ENCODE measurements at places on chromosomes 6 and 20. TPM values are rescaled to one million over a fixed set of nuclear protein-coding genes. Genes with fewer than 3 reads are reported as not detected.

DNA sequence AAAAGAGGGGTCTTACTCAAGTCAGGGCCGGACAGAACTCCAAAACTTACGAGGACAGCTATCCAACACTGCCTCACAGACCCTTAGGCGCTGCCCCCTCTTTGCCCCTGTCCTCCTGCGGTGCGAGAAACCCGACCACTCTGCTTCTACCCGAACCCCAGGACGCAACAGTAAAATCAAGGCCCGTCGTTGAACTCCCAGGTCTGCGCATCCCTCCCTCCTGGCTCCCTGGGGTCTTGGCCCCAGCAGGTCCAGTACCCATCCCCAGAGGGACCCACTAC is 6.4 kb downstream of the OLIG3 start:
- DNase-seq: no peak

CENPQ gene
- 6.1 TPM for polyA plus RNA-seq

DNA sequence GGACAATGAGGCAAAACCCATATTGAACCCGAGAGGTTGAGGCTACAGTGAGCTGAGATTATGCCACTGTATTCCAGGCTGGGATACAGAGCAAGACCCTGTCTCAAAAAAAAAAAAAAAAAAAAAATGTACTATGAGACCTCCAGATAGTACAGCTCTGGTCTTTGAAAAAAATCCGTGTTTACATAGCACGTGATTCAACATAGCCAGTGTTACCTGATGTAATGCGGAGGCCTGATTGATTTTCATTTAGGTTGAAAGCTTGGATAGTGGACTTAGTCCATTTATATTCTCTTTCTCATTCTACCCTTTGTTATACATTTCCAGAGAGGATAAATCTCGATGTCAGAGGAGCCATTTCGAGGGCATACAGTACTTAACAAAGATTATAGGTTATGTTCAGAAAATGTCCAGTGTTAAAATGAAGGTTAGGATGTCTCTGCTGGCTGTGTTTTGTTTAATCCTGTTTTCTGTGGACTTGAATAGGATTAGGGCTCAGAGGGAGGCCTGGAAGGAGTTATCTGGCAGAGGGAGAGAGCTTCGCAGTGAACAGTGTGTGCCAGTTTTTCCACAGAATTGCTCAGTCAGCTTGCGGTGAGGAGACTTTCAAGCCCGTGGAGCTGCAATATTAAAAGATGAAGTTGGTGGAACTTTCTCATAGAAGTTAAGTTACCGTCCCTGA is 33.9 kb upstream of the BCLAF1 start:
- DNase-seq: no peak

CD109 gene
- not detected for polyA plus RNA-seq

GRCh38 chr6:108350528-108350927 is 55.7 kb downstream of the AFG1L start:
- DNase-seq: no peak

DNA sequence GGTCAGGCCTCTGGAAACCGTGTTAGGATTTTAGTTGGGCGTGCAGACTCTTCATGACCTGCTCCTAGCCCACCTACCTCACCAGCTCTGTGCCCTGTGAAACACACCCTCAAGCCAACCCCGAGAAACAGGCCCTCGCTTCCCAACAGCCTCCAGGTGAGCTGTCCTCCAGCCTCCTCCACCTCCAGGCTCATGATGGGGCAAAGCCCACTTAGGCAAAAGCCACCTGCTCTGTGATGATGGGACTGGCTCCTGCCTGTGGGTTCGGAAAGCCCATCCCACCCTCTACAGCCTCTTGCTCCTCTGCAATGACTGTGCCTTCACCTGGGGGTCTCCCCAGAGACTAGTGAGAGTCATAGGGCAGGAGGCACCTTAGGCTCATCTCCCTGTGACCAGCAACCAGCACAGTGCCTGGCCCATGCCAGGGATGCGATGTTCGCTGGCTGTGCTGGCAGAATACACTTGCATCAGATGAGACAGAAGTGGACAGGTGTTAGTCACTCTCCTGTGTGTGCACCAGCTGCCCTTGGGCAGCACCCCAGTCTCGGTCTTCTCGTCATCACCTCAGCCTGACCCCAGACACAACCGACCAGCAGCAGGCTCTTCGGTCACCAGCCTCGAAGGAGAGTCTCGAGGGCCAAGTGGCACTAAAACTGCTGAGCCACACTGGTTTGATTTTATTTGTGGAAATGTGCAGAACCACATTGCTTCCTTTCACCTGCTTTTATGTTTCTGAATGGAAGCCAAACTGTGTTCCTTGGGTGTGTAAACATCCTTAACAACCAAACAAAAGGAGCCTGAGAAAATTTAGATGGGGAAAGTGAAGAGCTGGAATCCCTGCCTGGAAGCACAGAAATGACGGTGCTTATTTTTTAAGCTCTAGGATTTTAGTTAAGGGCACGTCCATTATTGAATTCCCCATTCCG is 10.7 kb downstream of the PXDC1 start:
- no peak for DNase-seq

DNA sequence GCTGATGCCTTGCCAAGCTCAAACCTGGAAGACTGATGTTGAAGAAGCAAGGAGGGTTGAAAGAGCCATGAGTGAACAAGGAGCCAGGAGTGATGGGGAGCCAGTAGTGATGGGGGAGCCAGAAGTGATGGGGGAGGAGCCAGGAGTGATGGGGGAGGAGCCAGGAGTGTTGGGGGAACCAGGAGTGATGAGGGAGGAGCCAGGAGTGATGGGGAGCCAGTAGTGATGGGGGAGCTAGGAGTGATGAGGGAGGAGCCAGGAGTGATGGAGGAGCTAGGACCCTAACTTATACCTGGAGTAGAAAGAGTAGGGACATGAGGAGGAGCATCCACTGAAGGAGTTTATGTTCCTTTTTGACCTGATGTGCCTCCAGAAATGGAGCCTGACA is 14.6 kb upstream of the CD93 start:
- no peak for DNase-seq

DNA sequence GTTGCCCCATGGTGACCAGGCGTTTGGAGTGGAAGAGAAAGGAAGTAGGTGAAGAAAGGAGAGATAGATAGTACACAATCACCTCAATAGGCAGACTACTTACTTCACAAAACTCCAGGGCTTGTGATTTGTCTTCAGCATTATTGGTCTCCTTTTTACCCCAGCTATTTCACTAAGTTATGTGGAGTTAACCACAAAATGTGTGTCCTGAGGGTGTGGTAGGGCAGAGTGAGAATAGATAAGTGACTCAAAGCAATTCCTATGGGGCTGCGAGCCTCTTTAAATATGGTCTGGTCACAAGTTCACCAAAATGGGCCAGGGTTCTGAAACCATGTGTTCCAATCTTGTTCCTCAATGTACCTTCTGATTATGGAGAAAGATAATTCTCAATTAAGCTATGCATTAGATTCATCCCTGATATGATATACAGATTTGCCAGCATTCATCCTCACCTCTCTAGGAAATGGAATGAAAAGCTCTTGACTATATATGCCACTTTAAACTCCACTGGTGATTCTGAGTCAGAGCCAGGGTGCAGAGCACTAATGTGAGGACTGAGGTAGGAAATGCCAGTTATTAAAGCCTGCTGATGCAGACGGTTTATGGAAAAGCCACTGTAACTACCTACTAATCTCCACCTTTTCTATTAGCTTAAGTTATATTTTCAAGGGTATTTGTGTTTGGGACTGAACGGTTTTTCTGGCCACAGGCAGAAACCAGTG is 310.6 kb upstream of the MANEA start:
- no peak for DNase-seq

GRCh38 chr6:108068618-108069017 is 5.9 kb downstream of the OSTM1 start:
- DNase-seq: peak; percentile 32

CGA gene
- not detected for polyA plus RNA-seq

SNAI1 gene
- not detected for polyA plus RNA-seq

- DNase-seq: no peak
These were observed 13.3 kb upstream of the CCN5 start for GRCh38 chr20:44701858-44702256.

- no peak for DNase-seq
These were observed 158.8 kb downstream of the JARID2 start for GRCh38 chr6:15404685-15404980.

GRCh38 chr20:58989196-58989595 is 8.1 kb downstream of the NELFCD start:
- no peak for DNase-seq

DNA sequence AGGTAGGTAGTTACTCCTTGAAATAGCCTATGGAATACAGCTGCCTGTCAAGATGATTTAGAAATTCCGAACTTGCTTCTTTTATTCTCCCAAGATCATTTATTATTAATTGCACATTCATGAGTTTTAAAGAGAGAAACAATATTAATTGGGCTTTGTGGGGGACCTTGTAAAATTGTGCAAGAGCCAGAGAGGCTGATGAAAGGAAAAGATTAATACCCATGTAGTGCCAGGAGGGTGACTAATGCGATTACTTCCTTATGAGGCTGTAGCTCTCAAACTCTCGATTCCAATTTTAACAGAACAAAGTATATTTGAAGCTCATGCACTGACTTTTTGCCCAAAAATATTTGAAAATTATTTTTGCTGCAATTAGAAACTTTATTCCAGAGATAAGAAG is 423.8 kb upstream of the ID4 start:
- no peak for DNase-seq

CAGE1 gene
- polyA plus RNA-seq: not detected

TRIM15 gene
- polyA plus RNA-seq: not detected

REM1 gene
- not detected for polyA plus RNA-seq

HLA-DRB1 gene
- 127 TPM for polyA plus RNA-seq

DNA sequence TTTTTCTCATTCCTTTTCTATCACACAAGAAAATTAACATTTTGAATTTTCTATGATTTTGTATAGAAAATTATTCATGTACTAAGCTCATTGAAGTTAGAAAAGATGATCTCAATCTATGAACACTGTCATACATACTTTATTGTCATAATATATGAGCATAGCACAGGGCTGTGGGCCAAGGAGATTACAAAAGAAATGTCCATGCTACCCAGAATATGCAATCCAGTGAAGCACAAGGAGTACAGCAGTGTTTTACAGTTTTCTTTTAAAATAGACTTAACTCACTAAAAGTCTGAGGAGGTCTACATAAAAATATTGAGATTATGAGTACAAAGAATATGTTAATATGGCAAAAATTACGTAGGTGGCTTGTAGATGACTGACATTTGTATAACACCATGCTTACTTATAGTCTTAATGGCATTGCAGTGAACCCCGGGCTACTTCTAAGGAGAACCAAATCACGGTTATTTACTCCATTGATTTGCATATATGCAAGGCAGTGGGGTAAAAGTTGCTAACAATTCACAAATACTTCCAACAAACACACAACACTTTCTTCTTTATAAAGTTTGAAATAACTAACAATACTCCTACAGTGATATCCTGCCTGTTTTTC is 257.1 kb downstream of the BCKDHB start:
- no peak for DNase-seq

- no peak for DNase-seq
These were observed 98.7 kb downstream of the RNF144B start for GRCh38 chr6:18485660-18486435.

GRCh38 chr6:24799541-24799915 is 811 bp upstream of the ARMH2 start:
- DNase-seq: no peak

DNA sequence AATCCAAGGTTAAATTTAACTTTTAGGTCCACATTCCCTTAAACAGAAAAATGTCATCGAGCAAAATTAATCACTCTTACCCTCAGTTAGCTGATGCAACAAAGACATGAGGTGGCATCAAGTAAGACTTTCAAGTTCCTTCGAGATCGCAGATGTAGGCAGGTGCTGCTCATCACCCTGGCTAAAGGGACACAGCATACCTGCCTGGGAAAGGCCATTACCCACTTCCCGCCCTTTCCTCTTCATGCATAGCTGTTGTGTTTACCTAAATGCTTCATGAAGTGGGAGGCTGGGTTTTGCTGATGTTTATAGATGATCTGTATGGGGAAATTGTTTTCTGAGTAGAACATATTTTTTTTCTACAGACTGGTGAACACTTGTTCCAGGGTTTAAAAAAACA is 67.7 kb downstream of the GFRA4 start:
- DNase-seq: no peak

C2 gene
- polyA plus RNA-seq: not detected

- DNase-seq: no peak
These were observed 300.2 kb downstream of the SOX4 start for GRCh38 chr6:21893793-21894192.

DNA sequence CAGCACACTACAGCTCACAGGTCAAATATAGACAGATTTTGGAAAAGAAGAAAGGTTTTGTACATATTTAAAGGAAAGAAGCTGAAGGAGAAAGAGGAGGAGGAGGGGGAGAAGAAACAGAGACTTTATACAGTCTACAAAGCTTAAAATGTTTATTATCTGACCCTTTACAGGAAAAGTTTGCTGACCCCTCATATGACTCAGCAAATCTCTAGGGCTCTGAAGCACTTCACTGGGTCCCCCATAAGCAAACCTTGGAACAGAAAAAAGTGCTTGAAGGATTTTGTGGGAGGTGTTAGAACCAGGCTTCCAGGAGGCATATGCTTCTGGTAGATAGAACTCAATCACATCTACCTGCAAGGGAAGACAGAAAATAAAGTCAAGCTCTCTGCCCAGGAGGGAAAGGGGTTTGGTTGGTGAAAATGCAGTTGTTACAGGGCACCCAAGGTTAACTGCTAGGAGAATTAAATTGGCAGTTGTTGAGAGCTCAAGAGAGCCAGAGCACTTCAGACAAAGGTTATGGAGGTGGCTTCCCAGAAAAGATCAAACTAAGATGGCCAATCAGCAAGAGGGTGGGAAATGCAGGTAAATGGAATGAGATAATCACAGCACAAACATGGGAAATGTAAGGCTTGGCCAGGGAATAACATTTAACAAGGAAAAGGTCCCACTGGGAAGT is 207.4 kb upstream of the SGK1 start:
- DNase-seq: no peak

- no peak for DNase-seq
These were observed 94.7 kb downstream of the PDE10A start for GRCh38 chr6:165568326-165568725.

SLPI gene
- not detected for polyA plus RNA-seq

DNA sequence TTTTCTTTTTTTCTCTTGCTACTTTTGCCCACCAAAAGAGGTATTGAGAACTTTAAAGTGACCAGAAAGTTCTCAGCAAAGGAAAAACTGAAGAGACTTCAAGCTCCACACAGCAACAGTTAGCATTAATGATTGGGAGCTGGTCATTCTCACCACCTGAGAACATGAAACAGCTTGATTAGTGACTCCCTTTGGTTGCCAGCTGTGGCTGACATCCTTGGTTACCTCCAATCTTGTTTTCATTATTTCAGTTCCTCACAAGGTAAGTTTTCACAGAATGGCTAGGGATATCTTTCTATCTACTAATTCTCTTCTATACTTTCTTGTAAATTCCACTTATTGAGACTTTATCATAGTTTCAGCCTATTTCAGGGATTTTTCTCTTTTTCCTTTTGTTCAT is 427.9 kb downstream of the QKI start:
- DNase-seq: no peak

DNA sequence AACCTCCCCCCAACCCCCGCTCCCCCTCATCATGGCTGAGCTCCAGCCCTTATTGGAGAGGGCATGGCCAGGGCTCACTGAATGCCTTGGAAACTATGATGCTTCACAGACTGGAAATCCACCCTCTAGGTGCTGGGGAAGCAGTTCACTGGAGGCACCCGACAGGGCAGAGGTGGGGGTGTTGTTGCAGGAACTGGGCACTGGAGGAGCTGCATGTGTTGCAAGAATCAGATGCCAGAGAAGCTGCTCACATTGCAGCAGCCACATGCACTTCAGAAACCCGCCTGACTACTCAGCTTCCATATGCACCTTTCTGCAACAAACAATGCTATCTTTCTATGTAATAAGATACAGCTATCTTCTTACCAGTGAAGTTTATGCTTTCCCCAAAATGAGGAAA is 7.9 kb upstream of the TBPL1 start:
- no peak for DNase-seq

GRCh38 chr6:83505356-83505755 is 7.0 kb upstream of the PRSS35 start:
- no peak for DNase-seq

Data from naive thymus-derived CD8-positive, alpha-beta T cell (primary cell).